Stimulated activated CD4-positive, alpha-beta T cell treated with anti-CD3 and anti-CD28 coated beads, Interleukin-4, amount 100 ng/mL, for 1 hour (primary cell): ENCODE measurements at places on chromosomes 11 and 22.

GRCh38 chr11:112310848-112311247 lies 50.2 kb upstream of the PLET1 start:
- no peak for DNase-seq

- DNase-seq, result no peak
Measured at GRCh38 chr22:40001800-40002577, 7.2 kb downstream of the FAM83F start.

GRCh38 chr11:3108183-3108721 lies 51.0 kb upstream of the CARS1 start:
- no peak for DNase-seq

DNA sequence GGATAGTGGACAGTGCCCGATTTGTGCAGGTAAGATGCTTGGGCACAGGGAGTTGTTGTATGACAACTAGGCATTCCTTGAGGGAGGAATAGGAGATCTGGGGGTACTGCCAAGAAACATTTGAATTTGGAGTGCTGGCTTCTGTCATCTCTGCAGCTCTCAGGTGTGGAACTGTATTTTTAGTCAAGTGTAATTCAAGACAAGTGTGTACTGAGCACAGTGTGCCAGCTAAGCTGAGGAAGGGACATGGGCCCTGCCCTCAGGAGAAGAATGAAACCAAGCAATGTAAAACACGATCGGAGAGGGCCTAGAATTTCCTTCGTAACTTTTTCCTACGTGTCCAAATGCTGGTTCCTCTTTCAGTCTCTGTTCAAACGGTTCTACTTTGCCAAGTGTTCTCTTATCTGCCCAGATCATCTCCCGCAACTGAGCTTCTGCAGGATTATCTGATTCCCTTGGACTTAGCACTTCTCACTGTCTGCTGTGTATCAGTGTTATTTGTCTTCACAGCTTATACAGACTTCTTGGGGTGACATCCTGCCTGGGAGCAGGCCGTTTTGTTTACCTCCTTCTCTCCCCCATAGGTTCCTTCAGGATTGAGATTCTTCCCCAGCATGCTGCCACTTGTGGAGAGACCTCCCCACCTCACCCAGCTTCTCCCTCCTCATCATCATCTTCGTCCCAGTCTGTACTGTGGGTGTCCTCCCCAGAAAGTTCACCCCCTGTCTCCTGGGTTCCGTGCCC lies 27.6 kb downstream of the ART5 start:
- DNase-seq, result no peak

GRCh38 chr11:11786771-11787170 lies 55.0 kb upstream of the USP47 start:
- no peak for DNase-seq

DNA sequence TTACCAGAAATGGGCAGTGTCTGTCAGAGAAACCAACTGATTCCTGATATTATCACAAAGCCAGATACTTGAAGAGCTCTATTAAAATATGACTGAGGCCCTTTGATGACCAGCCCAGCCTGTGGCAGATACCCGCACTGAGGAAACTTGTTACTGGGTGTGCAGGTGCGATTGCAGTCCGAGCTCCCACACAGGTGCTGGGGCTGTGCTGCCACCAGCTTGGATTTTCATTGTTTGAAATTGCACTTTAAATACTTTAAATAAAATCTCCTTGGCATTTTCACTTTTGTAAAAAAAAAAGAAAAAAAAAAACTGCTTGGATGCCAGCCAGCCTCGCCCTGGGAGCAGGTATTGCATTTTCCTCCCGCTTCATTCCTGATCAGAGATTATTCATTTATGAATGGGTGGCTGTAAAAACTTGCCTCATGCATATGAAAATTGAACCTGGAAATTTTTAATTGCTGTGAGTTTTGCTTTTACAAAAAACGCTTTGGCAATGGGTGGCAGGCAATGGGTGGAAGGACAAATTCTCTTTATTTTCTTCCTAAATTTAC lies 21.2 kb downstream of the EHF start:
- no peak for DNase-seq

- DNase-seq, result no peak
Measured at GRCh38 chr11:66324664-66325063, 7.8 kb upstream of the CD248 start.

DNA sequence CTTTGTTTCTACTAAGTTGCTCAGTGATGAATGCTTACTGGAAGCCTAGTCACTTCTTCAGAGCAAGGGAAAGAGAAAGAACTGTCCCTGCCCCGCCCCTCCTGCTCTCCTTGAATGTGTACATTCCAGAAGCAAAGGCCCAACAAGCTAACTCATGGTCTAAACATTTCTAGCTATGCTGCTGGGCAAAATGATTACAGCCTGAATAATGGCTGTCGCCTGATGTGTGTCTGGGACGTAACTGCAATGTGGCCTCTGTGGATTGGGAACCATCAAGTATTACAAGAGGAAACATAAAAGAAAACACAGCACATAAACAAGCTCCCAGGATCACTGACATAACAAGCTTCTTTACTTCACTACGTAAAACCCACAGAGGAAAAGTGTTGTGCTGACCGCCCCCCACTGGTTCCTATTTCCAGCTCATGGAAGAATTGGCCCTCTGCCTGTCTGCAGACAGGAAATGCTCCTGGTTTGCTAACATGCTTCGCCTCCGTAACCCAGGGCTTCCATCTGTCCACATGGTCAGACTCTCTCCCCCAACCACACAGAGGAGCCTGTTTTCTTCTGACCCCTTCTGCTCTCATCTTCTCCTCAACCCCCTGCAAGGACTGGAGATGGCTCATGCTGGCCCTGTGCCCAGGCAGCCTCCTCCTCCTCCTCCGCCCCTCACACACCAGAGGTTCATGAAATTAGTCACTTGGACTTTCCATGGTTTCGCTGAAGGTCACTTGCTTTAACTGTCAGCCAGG lies 187.2 kb downstream of the MAML2 start:
- peak; percentile 65 for DNase-seq

DNA sequence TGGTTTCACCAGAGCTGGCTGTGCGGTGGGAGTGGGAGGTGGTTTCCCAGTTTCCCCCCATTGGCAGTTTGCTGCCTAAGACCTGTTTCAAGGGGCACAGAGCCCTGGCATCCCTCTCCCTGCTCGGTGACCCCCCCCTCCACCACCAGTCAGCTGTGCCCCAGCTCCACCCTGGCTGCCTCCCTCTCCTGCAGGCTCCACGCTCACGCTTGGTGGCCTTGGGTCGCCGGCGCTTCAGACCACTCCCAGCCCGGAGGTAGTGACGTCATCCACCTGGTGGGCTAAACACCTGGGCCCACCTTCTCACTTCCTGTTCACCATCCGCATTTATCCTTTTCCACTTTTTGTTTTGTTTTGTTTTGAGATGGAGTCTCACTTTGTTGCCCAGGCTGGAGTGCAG lies 7.8 kb downstream of the GAL start:
- no peak for DNase-seq

DNA sequence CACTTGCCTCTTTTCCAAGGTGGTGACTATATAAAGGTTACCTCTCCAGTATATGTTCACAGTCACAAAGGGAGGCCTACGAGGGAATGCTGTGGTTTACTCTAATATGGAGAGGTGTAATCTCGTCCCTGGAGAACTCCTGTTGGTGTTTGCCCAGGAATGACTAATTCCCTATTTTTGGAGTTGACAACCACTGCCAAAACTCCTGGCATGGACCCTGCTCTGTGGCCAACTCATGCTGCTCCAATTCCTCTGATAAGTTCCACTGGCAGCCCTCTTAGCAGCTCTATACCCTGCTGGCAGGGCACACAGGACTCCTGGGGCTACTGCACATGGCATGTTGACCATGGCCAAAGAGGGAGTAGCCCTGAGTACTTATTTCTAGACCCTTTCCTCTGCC lies 418.7 kb upstream of the ANO5 start:
- DNase-seq, result no peak

GRCh38 chr22:40648386-40648785 lies 11.9 kb upstream of the MRTFA start:
- no peak for DNase-seq

- DNase-seq, result peak; percentile 17
Measured at GRCh38 chr11:14065141-14065540, 102.6 kb downstream of the SPON1 start.

GRCh38 chr22:25351631-25352293 lies 132.3 kb downstream of the CRYBB2 start:
- no peak for DNase-seq
